ENCODE measurements at places on chromosomes 4 and X. TPM values are rescaled to one million over a fixed set of nuclear protein-coding genes. Genes with fewer than 3 reads are reported as not detected.

Gene TMPRSS11B
- total RNA-seq: not detected

Gene QRFPR
- total RNA-seq: not detected

Gene SRPX
- 39.8 TPM for total RNA-seq

Gene AADAT
- total RNA-seq: 10.1 TPM

Gene CAMK2D
- total RNA-seq: 47.5 TPM

Gene IGSF1
- total RNA-seq: 0.39 TPM

Gene RGN
- total RNA-seq: 51.3 TPM

Gene SPON2
- 41.5 TPM for total RNA-seq

Gene MAOA
- 300 TPM for total RNA-seq

Gene CFI
- 38.6 TPM for total RNA-seq

Gene TMPRSS11D
- total RNA-seq: not detected

Gene FAM47B
- total RNA-seq: not detected

Gene MED12
- 42.3 TPM for total RNA-seq

Gene KLHL15
- 5.2 TPM for total RNA-seq

Gene MGAT4D
- not detected for total RNA-seq

Gene CLTRN
- total RNA-seq: 5.2 TPM

Gene RAP1GDS1
- total RNA-seq: 28.5 TPM

Gene TMSB15B
- 1.1 TPM for total RNA-seq

Gene MBTPS2
- total RNA-seq: 10.6 TPM

Gene TCEAL8
- total RNA-seq: 74.5 TPM

Gene BRCC3
- total RNA-seq: 16.0 TPM

Gene CPEB2
- total RNA-seq: 24.8 TPM

Gene UCHL1
- 2.4 TPM for total RNA-seq

Gene GPRIN3
- total RNA-seq: 21.8 TPM

Gene CFP
- 21.8 TPM for total RNA-seq

Gene SLC4A4
- total RNA-seq: 9.2 TPM

Gene POLR2B
- 50.7 TPM for total RNA-seq

Gene PQBP1
- total RNA-seq: 52.5 TPM

Gene IL1RAPL1
- total RNA-seq: not detected

Gene MAGEC1
- total RNA-seq: not detected

Gene NALF2
- total RNA-seq: 0.15 TPM

Gene GABRA4
- total RNA-seq: not detected

Gene MMRN1
- total RNA-seq: 19.3 TPM

Gene ADGRG4
- 0.06 TPM for total RNA-seq

Gene CNGA1
- total RNA-seq: 0.20 TPM

Gene CACNA1F
- total RNA-seq: 0.51 TPM

Gene POLN
- total RNA-seq: 3.3 TPM

Gene INPP4B
- 23.0 TPM for total RNA-seq

Gene ZIC3
- total RNA-seq: not detected

Gene C4orf51
- total RNA-seq: not detected

Gene NR3C2
- 10.3 TPM for total RNA-seq

Gene SPATA18
- 16.8 TPM for total RNA-seq

Gene GAGE12H
- total RNA-seq: not detected

Gene TBC1D8B
- total RNA-seq: 4.4 TPM

Gene EDA
- total RNA-seq: 16.8 TPM

Gene DSPP
- total RNA-seq: not detected

Gene IL2
- total RNA-seq: not detected

Gene G3BP2
- 85.0 TPM for total RNA-seq

Gene SERTM2
- 0.09 TPM for total RNA-seq

All from upper lobe of left lung (tissue), 6 donors.